ENCODE measurements at places on chromosomes 3 and 15.

DNA sequence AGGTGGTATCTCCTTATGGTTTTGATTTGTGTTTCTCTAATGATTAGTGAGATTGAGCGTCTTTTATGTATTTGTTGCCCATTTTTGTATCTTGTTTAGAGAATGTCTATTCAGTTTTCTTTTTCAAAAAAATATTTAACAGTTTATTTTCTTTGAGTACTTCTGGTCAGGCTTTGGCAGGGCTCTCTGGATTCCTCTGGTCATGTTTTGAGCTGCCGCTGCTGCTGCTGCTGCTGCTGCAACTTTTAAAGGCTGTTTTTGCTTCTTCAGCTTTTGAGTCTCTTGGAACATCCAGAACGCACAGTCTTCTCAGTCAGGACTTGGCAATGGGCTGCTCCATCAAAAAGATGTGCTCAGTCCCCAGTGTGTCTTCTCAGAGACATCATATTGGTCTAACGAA, 40.1 kb downstream of the REC114 start:
- DNase-seq: no peak

- DNase-seq: no peak
Measured at GRCh38 chr3:79406175-79406574, 361.6 kb downstream of the ROBO1 start.

- no peak for DNase-seq
Measured at GRCh38 chr15:38701149-38701548, 136.5 kb upstream of the RASGRP1 start.

- no peak for DNase-seq
Measured at GRCh38 chr3:116176974-116177555, 268.2 kb downstream of the LSAMP start.

GRCh38 chr3:141804778-141805639, 41.8 kb downstream of the GRK7 start:
- no peak for DNase-seq

- no peak for DNase-seq
Measured at GRCh38 chr15:89747708-89748682, 3.1 kb downstream of the MESP1 start.

DNA sequence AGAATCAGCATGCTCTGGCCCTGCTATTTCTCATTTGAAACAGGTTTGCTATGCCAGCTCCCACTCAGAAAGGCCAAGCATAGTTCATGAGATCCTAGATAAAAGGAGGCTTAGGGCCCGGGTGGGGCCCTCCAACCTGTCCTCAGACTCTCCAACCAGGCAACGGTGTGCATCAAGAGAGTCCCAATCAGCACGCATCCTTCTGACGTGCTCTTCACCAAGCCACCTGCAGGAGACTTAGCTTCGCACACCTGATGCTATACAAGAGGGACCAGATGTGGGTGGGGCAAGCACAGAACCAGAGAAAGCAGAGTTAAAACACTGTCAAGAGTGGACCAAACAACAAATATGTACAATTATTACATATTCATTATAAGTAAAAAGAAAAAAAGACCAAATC, 17.3 kb downstream of the STIMATE start:
- no peak for DNase-seq

All from kidney glomerular epithelial cell (primary cell).